ENCODE measurements at places on chromosomes 6 and 20.
A peak's percentile ranks its signal among the peaks of the same experiment; 100 is the strongest.

- no peak for DNase-seq
These were observed 11.2 kb downstream of the FAM120B start for GRCh38 chr6:170317718-170318117.

DNA sequence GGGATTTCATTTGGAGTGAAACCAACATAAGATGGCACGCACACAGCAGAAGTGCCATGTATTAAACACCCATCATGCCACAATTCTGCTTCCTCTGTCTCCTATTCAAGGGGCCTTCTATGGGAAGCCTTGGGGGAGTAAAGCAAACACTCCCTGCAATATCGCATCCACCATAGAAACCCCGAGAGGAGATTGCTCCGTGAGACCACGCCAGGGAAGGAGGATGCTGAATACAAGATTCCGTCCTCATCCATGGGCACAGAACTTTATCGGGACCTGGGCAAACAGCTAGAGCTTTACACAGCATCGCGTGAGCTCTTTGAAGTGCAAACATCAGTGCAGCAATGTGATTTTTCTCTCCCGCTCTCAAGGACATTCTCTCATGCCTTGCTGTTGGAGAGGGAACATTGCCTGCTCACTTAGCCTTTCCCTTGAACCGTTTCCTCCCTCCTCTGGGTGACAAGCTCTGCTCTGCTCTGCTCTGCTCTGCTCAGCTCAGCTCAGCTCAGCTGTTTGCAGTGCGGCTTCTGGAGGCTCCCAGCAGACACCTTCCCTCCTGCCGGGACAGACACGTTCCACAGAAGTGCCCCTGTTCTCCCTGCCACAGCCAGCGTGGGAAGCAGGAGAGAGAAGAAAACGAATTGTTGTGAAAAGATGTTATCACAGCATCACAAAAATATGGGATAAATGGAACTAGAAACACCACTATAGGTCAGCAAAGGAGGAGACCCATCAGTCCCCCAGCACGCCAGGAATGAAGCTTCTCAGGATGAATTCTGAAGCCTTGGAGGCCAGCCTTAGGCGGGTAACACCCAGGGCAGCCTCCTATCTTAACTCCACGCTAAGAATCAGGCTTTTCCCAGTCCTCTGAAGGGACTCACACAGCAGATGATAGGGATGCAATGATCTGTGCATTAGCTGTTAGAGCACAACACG is 48.2 kb downstream of the RNASET2 start:
- no peak for DNase-seq

GRCh38 chr6:161300823-161301222 is 27.0 kb upstream of the AGPAT4 start:
- DNase-seq, result no peak

DNA sequence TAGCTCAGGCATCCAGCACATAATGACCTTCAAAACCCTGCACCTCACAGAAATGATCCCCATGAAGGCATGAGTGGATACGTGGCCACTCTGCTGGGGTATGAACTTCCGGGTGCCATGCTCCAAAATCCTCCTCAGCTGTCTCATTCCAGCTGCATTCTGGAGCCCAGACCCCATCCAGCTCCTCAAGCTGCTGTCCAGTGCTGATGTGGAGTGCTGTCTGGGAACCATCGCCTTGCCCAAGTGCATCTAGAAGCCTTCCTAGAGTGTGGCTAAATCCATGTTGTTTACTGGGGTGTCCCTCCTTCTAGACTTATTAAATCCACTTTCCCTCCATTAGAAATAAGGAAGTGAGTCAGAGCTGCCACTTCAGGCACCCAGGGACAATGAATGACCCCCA is 130.8 kb upstream of the PTPRT start:
- DNase-seq, result no peak

- no peak for DNase-seq
These were observed 116.9 kb downstream of the RWDD2A start for GRCh38 chr6:83310046-83310445.

GRCh38 chr6:31332637-31333602 is 24.1 kb downstream of the HLA-B start:
- DNase-seq, result no peak

GRCh38 chr6:160188773-160189172 is 67.2 kb downstream of the SLC22A1 start:
- no peak for DNase-seq

DNA sequence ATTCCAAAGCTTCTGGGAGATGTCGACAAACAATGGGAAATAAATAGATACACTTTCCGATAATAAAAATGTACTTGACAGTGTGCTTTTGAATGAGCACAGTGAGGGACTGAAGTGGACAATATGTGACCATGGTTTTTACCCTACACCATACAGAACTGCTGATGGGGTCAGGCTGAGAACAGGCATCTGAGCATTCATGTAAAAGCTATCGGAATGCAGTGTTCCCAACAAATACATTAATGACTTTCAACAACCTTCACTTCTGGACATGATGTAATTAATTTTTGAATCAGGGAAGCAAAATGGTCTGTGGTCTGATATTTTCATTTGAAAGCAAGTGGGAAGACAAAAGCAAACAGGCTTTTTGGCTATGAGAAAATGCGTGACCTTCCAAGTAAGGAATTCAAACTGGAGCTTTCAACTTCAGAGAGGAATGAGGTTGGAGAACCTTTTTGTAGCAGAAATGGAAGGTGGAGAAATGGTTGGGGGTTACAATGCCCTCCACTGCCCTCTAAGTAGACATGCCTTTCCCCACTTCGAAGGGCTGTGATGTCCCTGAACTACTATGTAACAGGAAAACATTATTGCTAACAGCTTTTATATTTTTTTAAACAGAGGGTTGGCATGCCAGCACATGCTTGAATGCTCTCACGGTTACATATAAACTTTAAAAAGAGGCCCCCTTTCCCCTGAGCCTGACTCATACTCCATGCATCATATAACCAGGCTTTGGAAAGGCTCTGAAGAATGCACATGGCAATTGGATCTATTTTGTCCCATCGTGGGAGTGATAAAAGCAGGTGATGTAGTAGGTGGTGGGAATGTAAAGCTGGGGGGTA is 203.5 kb upstream of the CITED2 start:
- no peak for DNase-seq

GRCh38 chr20:53002786-53003185 is 30.6 kb downstream of the TSHZ2 start:
- DNase-seq, result no peak

- DNase-seq, result peak; percentile 53
These were observed 666 bp downstream of the TPD52L1 start for GRCh38 chr6:125154118-125154760.

DNA sequence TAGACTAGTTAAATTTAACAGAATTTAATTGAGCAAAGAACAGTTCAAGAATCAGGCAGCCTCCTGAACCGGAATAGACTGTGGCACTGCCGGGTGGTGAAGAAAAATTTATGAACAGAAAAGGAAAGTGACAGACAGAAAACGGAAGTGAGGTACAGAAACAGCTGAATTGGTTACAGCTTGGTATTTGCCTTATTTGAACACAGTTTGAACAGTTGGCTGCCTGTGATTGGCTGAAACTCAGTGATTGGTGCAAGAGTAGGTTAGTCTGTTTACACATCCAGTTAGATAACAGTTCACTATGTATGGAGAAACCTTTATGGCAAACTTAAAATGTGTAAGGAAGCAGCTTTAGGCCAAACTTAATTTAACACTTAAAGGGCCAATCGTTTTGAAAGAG is 116.0 kb upstream of the CITED2 start:
- no peak for DNase-seq

GRCh38 chr20:41748051-41748450 is 129.9 kb upstream of the CHD6 start:
- no peak for DNase-seq

DNA sequence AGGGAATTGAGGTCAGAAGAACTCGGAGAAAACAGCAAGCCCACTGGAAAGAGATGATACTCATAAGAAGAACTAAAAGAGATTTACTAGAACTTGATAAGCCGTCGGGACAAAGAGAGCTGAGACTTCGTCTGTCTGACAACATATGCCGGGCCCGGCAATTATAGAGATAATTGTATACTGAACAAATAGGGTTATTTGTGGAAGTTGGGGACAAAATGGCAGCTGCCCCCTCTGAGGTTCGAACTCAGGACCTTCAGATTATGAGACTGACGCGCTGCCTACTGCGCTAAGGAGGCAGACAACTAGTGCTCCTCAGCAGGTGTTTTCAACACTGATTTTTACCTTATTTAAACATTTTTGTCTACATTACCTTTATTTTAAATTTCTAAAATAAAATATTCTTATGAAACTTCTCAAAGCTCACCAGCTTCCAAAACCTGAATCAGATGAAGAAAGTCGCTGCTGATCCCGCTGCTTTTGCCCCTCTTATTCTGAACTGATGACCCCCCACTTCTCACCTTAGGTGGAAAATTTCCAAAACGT is 29.3 kb upstream of the TRIM27 start:
- DNase-seq, result peak; percentile 59

DNA sequence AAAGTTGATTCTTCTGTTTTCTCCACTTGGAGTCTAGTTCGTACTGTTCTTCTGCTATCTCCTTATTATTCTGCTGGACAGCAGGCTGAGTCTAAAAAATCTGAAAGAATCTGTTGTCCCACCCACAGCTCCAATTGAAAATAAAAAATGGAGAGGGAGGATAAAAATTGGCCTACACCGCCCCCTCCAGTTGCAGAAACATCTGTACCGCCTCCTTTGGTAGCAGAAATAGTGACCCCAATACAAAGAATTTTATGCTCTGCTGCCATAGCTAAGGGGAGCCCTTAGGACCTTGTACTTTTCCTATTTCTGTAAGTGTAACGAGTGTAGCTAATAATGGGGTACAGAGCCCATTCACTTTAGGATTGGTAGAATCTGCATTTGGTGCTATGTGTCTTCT is 4.9 kb upstream of the FKBP1A start:
- no peak for DNase-seq

DNA sequence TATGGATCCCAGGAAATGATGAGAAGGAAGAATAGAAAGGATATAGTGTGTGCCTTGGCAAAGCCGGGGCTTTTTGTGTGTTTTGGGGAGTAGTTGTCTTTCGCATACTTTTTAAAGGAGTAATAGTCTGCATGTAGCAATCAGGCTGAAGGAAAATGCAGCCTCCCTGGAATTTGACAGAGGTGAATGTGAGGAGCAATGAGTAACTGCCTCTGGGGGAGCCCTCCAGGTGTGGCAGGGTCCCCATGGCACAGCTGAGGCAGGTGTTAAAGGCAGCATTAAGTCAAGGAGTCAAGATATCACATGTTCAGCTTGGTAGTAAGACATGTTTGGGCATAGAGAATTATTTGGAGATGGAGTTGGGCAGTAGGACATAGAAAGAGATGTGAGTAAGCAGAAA is 203.1 kb downstream of the C6orf118 start:
- DNase-seq, result no peak

DNA sequence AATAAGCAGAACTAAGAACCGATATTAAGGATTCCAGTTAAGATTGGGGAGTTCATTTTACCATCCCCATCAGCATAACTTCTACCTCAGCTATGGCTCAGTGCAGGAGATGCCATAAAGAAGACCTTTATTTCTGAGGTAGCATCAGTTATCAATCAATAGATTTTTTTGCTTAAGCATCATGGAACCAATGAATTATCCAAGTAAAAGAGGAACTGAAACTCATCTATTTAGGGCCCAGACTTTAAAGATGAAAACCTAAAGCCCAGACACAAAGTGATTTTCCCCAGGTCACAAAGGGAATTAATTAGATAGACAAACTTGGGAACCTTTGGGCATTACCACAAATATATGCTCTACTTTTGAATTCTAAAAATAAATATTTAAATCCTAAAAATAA is 59.2 kb upstream of the TINAG start:
- DNase-seq, result no peak

DNA sequence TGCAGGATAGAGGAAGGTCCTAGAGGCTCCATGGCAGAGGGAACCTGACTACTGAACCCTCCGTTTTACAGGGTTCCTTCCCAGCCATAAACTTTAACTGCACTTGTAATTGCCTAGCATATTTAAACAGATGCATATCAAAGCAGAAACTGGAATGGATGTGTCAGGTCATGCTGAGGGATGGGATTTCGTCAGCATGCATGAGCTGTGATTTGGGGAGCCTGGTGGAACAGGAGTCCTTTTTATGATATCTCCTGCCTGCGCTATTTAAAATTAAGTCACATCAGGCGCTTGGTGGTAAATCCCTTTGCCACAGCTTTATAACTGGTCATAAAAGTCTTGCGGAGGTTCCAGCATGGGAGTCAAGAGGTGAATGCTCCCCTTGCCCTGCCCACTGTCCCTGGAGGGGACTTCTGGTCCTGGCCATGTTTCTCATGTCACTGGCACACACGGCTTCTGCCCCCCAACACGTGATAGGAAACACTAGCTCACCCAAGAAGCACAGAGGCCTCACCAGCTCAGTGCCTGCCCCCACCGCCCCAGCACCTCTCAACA is 26.0 kb upstream of the PCMTD2 start:
- no peak for DNase-seq

GRCh38 chr6:115443825-115444478 is 616.7 kb downstream of the FRK start:
- no peak for DNase-seq

DNA sequence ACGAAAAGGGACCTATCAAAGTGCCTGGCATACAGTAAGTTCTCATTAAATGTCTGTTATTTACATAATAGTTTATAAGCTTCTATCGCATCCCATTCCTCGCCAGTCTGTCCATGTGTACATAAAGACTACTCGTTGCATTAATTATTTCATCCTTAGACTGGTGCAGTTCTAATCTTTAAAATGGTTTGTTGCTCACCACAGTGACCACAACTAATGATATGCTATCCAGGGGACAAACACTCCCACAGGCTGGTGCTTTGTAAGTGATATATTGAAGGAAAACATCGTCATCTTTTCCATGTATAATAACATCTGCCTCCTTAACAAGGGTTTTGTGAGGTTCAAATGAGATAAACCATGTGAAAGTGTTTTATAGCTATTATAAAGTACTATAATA is 39.0 kb upstream of the HBS1L start:
- DNase-seq, result no peak

- DNase-seq, result no peak
These were observed 118.7 kb downstream of the HFE start for GRCh38 chr6:26205625-26206574.

- no peak for DNase-seq
These were observed 121.2 kb downstream of the DST start for GRCh38 chr6:56521454-56521853.

DNA sequence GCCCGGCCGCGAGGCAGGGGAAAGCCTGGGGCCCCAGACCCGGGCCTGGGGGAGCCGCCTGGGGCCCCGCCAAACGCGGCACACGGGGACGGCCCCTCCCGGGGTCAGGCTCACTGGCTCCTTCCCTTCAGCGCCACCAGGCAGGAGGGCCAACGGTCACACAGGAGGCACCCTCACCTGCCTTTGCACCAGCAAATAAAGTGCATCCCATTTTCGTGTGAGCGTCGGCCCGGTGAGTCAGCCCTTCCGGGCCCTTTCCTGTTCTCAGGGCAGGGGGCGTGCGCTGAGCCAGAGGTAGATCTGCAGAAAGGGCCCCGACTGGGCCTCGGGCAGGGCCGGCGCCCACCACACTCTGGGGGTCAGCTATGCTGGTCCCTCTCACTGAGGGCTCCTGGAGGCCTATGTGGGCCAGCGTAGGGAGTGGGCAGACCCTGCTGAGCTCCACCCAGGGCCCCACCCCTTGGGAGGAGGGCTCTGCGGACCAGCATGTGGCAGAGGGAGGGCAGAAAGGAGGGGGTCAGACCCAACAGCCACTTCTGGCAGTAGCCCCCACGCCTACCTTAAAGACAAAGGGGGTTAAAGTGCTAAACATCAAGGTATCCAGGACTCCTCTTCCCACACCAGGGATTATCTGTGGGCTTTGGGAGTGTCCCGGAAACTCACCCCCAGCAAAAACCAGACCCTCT is 931 bp upstream of the UCKL1 start:
- DNase-seq, result peak; percentile 69

- DNase-seq, result no peak
These were observed 1085.8 kb upstream of the CITED2 start for GRCh38 chr6:140460267-140460666.

- no peak for DNase-seq
These were observed 71.4 kb downstream of the ALDH5A1 start for GRCh38 chr6:24566020-24566767.
